ENCODE measurements at places on chromosomes 5 and 9.

- no peak for DNase-seq
Measured at GRCh38 chr5:179610903-179611265, 12.6 kb downstream of the HNRNPH1 start.

DNA sequence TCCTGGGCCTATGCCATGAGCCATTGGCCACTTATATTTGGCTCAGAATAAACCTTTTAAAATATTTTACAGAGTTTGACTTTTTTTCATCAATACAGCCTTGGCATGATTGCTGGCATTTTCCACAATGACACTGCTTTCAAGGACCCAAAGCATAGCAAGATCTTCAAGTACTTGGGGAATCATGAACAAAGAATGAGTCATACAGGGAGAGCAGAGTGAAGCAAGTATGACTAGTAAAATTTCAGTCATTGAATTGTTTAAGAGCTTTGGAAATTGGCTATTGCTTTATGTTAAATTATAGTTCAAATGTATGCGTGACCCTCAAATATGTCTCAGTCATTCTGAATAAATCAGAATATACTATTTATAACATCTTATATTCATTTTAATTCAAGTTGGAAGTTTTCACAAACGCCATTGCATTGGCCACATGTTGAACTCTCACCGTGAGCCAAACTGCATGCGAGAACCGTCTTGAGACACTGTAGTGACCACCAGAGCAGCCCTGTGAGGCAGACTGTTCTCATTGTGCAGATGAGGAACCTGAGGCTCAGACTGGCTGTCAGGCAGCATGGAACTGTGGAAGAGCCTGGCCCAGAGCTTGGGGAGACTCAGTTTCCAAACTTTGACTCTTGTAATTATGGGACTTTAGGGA lies 52.9 kb downstream of the GDNF start:
- DNase-seq = no peak

DNA sequence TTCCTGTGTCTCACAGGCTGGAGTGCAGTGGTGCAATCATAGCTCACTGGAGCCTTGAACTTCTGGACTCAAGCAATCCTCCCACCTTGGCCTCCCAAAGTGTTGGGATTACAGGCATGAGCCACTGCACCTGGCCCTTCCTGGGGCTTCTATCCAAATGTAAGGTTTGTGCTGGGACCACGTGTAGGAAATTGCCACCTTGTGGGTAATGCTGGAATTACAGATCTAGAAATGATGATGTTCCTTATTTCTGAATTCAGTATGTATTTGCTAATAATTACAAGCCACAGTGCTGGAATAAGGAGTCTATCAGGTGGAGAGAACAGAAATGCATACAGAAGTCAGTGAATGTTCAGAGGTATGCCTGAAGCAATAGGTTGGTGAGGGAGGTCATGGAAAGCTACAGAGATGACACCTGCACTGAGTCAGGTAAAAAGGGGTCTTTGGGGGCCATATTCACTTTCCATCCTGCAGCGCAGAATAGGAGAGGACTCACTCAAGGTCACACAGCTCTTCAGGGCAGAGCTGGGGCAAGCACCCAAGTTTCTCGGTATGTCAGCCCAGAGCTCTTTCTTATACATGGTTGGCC lies 8.8 kb upstream of the IGFBPL1 start:
- no peak for DNase-seq

DNA sequence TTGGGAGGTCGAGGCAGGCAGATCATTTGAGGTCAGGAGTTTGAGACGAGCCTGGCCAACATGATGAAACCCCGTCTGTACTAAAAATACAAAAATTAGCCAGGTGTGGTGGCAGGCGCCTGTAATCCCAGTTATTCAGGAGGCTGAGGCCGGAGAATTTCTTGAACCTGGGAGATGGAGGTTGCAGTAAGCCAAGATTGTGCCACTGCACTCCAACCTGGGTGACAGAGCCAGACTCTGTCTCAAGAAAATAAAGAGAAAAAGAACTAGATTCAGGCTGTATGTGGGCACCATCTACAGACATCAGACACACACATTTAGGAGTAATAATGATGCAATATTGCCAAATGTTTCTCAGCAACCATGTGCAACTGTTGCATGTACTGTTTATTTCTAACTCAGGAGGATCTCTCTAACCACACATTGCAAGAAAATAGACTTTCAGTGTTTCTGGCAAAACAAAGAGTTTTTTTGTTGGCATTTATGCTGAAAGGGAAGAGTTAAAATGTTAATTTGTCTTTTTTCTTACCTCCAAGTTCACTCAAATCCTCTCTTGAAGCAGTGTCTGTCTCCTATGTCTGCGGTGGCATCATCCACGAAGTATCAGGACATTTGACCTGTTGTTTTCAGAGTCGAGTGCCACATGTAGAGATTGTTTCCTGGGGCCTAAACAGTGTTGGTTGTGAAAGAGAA lies 5.1 kb upstream of the ORM1 start:
- no peak for DNase-seq

- no peak for DNase-seq
Measured at GRCh38 chr9:14985419-14985818, 75.2 kb upstream of the FREM1 start.

GRCh38 chr5:137733006-137733405 lies 2.9 kb downstream of the KLHL3 start:
- no peak for DNase-seq

- no peak for DNase-seq
Measured at GRCh38 chr9:133509179-133510083, 15.3 kb downstream of the MYMK start.

DNA sequence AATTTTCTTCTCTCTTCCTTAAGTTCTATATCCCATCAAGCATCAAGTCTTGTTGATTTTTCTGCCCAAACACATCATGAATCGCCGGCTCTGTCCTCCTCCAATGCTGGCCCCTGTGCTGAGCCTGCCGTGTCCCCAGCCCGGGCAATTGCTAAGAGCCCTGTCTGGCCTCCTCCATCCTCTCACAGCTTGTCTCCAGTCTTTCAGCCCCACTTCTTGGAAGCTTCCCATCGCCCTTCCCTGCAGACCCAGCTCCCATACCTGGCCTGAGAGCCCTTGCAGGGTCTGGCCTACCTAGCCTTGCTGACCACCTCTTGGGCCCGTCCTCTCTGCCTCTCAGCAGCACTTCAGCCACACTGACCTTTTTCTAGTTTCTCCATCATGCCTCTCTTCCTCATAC lies 61.9 kb downstream of the COL15A1 start:
- DNase-seq = no peak

- no peak for DNase-seq
Measured at GRCh38 chr9:95133325-95133705, 184.2 kb downstream of the FANCC start.

GRCh38 chr9:4986296-4986695 lies 1.2 kb downstream of the JAK2 start:
- no peak for DNase-seq

DNA sequence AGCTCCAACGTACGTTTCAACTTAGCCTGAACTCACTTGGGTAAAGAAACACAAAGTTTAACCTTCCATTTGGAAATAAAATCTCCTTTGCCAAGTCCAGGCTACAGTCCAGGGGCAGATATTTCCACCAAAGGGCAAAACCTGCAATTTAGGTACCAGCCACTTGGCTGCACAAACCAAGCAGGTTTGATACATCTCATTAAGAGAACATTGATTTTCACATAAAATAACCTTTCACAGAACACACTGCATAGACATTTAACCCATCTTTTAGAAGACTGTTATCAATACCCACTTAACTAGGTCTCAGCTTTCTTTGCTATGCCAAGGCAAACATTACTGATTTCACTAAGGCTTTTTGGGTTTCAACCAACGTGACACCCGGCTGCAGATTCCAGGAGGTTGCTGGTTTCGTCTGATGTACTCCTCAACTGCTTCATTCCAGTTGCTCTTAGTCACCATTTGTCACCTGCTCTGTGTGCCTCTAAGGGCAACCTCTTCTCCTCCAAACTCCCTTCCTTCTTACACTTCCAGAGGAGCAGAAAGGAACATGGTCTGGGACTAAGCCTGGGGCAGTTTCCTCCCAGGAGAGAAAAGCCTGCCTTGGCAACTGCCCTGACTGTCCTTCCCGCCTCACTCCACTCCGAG lies 67.1 kb downstream of the EPB41L4B start:
- no peak for DNase-seq

DNA sequence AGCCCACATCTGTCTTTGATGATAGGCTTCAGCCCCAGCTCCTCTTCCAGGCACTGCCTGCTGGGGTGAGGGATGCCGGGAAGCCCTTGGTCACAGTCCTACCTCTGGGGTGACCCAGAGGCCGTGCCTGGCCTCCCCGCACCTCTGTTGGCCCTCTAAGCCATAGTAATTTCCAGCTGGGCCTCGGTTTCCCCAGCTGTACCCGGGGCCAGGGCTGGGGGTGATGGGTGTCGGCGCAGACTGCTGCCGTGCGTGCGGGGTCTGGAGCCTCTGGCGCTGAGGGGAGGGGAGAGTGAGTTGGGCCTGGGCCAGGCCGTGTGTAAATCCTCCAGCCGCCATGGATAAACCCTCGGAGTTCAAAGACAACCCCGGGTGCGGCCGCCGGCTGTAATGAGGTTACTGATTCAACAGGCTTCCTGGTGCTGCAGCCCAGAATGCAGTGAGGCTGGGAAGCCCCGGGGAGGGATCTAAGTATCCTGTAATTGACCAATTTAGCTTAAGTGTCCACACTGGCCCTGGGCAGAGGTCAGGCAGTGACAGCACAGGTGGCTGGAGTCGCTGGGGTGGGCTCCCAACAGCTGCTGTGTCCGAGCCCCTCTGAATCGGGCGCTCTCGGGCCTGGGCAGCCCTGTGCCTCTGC lies 7.1 kb downstream of the RXRA start:
- DNase-seq = no peak

GRCh38 chr5:10525124-10525495 lies 38.8 kb upstream of the ANKRD33B start:
- DNase-seq = no peak

DNA sequence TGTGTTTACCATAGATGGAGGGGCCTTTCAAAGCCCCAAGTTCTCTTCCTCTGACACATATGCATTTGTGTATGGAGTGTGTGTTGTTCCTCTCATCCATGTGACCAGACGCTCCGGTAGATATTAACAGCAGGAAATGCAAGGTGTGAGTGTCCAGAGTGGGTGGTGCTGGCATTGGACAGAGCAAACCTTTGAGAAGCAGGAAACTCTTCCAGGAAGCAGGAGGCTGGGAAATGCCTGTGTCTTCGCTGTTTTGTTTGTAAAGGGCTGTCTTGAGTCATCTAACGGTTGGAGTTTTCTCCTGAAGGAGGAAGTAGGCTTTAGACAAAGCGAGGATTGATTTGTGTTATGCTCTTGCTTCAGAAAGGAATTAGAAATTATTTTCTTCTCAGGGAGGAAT lies 370.9 kb downstream of the PLK2 start:
- DNase-seq = no peak

DNA sequence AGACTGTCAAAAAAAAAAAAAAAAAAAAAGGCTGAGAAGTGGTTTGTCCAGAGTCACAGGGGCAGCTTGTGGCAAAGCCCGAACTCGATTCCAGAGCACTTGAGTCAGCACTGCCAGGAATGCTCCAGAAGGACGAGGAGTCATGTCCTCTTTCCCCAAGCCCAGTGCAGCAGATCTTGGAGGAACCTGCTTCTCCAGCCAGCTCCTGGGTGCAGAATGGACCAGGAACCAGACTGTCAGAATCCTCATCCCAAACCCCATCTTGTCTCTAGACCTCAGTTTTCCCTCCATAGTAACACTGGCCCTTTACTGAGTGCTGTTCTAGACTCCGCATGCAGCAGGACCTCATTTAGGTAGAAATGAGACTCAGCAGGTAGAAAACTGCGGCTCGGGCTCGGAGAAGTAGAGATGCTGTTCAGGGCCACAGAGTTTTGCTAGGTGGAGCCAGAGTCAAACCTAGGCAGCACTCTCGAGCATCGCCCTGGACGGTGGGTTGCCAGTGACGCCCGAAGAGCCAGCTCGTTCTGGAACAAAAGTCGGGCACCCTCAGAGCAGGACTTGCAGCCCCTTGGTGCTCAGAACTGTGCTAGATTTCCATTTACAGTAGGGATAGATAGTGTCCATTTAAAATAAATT lies 15.4 kb downstream of the CD74 start:
- no peak for DNase-seq

GRCh38 chr9:911005-911404 lies 65.5 kb upstream of the DMRT3 start:
- DNase-seq = no peak

GRCh38 chr9:132534832-132535231 lies 47.6 kb upstream of the BARHL1 start:
- no peak for DNase-seq

DNA sequence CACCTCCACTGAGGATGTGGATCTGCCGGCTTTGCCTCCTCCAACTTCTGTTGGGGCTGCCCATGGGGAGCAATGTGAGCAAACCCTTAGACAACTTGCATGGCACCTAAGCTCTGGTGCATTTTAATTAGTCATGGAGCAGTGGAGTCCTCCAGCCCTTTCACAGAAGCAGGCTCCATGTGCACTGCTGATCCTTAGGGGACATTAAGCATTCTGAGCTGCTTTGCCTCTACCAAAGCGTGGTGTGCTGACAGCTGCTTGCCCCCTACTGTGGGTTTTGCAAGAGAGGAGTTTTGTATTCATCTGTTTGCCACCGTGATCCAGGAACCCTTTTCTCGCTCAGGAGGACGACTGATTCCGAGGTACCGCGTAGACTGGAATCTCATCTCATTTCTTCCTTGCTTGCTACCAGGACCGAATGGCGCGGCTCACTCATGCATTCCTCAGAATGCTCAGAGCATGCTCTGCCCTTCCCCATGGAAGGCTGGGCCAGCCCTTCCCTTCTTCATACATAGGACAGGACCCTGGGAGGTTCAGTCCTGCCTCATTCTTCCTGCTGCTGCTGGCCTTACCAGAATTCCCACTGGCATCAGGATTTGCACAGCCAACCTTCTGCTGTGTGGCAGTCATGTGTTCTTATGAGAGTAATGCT lies 432.5 kb downstream of the GADD45G start:
- DNase-seq = no peak

- no peak for DNase-seq
Measured at GRCh38 chr9:75885652-75886051, 4.8 kb upstream of the PCSK5 start.

DNA sequence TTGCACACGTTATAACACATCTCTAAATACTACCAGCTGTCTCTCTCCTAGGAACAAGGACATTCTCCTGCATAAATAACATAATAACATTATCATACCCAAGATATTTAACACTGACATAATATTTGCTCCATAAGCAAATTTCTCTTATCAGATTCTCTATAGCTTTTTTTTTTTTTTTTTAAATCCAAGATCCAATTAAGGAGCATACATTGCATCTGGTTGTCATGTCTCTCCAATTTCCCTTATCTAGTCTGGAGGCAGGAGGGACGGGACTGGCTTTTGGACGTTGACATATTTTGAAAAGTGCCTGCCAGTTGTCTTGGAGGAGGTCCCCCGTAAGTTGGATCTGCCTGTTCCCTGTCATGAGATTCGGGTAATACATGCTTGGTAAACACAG lies 76.6 kb downstream of the RAPGEF1 start:
- no peak for DNase-seq

- DNase-seq = no peak
Measured at GRCh38 chr5:58184910-58185309, 275.0 kb downstream of the PLK2 start.

GRCh38 chr9:90722071-90722470 lies 79.4 kb upstream of the DIRAS2 start:
- DNase-seq = no peak
